Dermis blood vessel endothelial cell (primary cell): ENCODE measurements at places on chromosomes 4 and X.
A peak's percentile ranks its signal among the peaks of the same experiment; 100 is the strongest.

DNA sequence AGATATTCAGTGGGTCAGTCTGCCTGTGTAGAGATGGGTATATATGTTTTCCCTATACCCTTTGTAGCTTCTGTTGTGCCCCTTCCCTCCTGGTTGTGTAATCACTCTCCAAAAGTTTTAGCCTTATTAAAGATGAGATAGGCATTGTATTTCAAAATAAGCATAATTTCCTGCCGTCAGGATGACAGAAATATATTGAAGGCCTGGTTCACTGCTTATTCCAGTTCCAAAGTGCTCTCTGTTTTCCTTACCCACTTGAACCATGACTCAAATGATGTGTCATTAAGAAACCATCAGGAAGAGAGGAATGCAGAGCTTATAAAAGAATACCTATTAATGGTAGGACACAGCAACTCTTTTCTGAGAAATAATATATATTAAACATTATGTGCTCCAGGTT, 178.5 kb downstream of the GABRB1 start:
- no peak for DNase-seq

GRCh38 chr4:99979872-99980271, 29.8 kb upstream of the H2AZ1 start:
- no peak for DNase-seq

DNA sequence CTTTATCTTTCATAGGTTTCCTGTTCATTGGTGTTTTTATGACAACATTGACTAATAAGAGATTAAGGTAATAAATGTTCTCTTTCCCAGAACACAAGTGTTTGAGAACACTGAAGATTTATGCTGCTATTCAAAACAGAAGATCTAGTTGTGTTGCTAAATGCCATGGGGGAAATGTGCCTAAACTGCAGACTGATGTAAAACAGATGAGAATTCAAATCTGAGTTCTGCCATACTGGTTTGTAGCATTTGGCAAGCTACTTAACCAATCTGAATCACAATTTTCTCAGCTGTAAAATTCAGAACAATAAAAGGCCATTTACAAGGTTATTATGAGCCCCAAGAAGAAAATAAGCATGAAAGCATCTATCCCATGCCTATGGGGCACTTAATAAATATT, 2.3 kb downstream of the SLC10A6 start:
- no peak for DNase-seq

DNA sequence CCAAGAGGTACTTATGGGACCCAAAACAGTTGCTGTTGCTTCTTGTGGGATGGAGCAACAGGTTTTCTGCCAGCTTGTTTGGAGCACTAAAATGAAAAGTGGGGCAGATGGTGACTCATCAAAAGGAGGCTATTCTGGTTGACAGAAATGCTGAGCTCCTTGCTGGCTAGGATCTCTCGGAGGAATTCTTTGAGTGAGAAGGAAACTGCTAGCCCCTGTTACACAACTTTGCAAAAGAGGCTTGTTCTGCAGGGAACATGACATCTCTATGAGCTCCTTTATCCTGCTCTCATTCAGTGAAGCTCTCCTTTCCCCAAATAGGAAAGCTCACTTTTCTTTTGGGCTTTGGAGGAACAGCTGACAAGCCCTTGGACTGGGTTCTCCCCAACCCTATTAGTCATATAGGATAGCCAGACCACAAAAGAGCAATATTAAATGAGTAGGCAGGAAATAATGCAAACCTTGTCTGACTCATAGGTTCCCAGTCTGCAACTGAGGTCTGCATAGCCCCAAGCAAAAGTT, 108.3 kb downstream of the CDS1 start:
- peak; percentile 61 for DNase-seq
